ENCODE measurements at places on chromosomes 2 and 18. TPM values are rescaled to one million over a fixed set of nuclear protein-coding genes. Genes with fewer than 3 reads are reported as not detected.

Gene SLC5A7
- total RNA-seq: not detected

Gene PTPRN
- total RNA-seq: 0.46 TPM

Gene CD207
- not detected for total RNA-seq

Gene ACTG2
- not detected for total RNA-seq

Gene FAM237A
- not detected for total RNA-seq

Gene ERFE
- total RNA-seq: not detected

Gene IL1RN
- not detected for total RNA-seq

Gene RGPD3
- total RNA-seq: 0.28 TPM

GRCh38 chr2:190695739-190696138 is 46.9 kb downstream of the NAB1 start:
- DNase-seq: peak; percentile 71

DNA sequence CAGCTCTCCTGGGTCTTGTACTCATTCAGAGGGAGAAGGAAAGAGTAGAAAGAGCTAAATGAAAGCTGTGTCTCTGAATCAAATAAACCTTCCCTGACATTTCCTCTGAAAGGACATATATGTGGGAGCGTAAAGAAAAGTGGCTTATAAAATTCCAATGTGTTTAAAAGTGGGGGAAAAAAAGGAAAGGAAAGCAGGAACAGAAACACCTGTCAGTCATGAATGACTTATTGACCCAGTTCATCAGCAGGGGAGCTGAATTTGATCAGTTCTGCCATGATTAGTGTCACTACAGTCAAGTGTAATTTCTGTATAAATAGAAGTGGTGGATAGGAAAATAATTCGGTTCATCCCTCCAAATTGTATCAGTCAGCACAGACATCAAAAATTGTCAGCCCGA is 382.5 kb downstream of the ERBB4 start:
- no peak for DNase-seq

- DNase-seq: no peak
These were observed 336.6 kb downstream of the DSC3 start for GRCh38 chr18:30705943-30706342.

- no peak for DNase-seq
These were observed 665.3 kb downstream of the STK39 start for GRCh38 chr2:167581961-167582574.

GRCh38 chr2:207763303-207763917 is 6.3 kb downstream of the FZD5 start:
- no peak for DNase-seq

GRCh38 chr18:23155537-23155936 is 20.3 kb downstream of the CABLES1 start:
- DNase-seq: no peak

GRCh38 chr2:126370201-126370600 is 285.8 kb upstream of the GYPC start:
- no peak for DNase-seq

GRCh38 chr2:130318906-130319305 is 23.8 kb upstream of the IMP4 start:
- no peak for DNase-seq

DNA sequence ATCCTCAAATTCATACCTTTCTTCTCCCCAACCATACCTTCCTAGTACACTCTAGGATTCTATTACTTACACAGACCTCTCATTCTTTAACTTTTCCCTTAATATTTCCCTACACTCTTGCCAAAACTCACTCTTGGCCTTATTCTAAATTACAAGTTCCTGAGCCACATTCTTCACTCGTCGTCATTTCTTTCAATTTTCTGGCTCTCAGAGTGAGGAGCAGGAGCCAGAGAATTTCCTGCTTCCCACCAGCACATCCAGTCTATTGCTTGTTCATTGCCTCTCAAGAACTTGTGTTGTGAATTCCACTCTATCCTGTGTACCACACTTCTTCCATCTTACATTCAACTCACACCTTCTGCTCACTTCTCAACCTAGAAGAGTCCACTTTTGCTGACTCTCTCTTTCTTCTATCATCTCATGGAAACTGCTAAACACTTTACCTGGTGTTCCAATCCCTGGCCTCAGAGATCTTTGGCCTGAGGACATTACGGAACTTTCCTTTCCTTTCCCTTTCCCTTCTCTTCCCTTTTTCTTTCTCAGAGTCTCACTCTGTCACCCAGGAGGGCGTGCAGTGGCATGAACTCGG is 171.6 kb downstream of the PLCL1 start:
- DNase-seq: no peak

- no peak for DNase-seq
These were observed 292.0 kb downstream of the GBX2 start for GRCh38 chr2:235876099-235876679.

DNA sequence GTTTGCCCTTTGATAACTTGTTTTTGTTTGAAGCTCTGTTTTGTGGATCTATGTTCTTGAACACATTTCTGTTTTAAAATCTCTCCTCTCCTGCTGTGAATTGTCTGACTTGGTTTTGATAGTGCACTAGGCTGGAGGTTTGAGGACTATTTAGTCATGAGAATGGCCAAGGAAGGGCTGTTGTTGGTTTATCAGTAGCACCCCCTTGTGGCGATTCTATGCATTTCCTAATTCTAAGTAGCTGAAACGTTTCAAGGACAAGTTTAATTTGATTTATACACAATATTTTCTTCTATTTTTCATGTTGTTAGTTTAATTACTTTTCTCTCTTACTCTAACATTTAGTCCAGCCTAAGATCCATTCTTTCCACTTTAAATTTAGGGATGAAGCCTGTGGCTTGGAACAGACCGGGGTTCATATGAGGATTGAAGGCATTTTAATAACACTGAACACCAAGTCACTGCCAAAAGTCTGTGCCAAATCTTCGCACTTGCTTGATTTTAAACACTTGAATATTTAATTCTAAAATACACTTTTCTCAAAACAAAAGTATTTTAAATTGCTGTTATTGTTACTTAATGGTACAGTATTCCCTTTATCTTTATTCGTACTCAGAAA is 166.0 kb downstream of the SOCS6 start:
- no peak for DNase-seq

- DNase-seq: no peak
These were observed 152.2 kb downstream of the ALPK2 start for GRCh38 chr18:58476516-58477256.

DNA sequence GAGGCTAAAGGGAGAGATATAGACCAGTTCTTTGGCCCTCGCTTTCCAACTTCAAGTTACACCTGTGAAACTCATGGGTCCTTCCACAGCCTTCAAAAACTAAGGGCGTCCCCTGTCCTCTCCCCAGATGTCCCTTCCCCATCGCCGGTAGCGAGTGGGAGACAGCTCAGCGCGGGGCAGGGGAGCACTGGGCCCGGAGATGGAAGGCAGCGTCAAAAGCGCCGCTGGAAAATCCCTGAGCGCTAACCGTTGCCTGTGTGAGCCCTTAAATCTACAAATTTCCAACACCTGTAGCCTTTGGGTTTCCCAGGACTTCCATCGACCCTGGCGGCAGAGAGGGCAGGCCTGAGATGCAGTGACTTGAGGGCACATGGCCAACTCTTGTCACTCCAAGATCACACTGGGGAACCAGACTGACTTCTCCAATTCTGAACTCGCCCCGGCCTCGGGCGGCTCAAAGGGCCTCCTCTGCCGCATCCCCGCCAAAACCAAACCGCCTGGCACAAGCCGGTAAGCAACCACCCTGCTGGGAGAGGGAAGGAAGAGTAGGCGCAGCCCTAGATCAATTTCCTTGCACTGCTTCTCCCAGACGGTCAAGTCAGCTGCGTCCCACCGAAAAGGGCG is 879 bp upstream of the EPAS1 start:
- peak; percentile 15 for DNase-seq

DNA sequence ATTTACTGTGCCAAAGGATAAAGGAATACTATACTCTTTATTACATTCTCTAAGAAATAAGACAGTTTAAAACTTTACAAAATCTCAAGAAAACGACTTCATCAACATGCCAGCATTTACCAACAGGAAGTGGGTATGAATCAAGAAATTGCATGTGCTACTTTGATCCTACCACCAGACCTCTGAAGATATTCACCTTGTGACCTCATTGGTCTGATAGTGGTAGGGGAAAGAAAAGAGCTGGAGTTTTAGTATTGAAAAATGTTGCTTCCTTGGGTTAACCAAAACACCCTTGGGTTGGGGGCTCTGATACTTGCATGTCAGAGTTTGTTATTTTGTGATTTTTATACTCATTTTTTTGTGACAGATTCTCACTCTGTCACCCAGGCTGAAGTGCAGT is 84.1 kb upstream of the LPIN2 start:
- DNase-seq: no peak

DNA sequence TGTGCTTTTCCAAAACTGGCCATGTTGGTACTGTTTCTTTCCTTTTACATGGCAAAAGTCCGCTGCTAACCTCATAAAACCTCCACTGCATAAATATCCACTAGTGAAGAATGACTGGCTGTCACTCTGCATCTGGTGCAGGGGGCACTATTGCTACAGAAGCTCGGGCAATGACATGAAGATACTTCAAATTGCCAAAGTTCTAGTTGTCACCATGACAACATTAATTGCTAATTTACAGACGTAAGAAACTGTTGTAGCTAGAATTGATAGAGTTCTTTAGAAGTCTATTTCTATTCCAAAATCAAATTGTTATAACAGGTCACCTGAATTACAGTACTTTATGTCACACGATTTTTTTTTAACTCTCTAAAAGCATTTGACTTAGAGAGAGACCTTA is 845 bp downstream of the CFAP210 start:
- DNase-seq: peak; percentile 55

GRCh38 chr18:12336887-12337286 is 28.8 kb downstream of the TUBB6 start:
- no peak for DNase-seq

- DNase-seq: no peak
These were observed 66.3 kb upstream of the HK2 start for GRCh38 chr2:74767618-74768017.

GRCh38 chr2:28294451-28294850 is 98.2 kb upstream of the FOSL2 start:
- DNase-seq: no peak

DNA sequence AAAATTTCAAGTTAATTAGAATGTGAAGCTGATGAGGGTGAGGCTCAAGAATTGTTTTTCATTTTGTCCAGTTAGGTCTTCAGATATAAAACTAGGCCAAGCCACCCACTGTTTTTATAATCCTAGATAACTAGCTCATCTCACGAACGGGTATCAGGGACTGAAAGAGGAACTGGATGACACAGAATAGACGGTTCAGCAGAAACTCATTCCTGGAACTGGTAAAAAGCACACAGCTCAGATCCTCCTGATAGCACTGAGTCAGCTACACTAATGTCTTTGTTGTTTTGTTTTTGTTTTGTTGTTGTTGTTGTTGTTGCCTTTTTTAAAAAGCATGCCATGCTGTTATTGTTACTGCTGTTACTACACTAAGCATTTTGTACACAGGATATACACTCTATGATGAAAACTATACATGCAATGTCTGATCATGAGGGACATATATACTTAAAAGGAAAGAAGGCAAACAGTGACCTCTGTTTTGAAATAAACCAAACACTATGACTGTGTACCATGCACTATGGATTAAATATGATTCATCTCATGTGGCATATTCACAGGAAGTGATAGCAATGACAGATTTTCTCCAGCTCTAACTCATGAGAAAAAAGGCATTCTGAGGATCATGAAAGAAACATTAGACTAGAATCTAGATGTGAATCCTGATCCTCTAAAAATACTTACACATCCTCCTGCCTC is 437.6 kb downstream of the NCKAP5 start:
- DNase-seq: no peak

GRCh38 chr2:237393523-237393922 is 20.4 kb downstream of the COL6A3 start:
- DNase-seq: no peak

DNA sequence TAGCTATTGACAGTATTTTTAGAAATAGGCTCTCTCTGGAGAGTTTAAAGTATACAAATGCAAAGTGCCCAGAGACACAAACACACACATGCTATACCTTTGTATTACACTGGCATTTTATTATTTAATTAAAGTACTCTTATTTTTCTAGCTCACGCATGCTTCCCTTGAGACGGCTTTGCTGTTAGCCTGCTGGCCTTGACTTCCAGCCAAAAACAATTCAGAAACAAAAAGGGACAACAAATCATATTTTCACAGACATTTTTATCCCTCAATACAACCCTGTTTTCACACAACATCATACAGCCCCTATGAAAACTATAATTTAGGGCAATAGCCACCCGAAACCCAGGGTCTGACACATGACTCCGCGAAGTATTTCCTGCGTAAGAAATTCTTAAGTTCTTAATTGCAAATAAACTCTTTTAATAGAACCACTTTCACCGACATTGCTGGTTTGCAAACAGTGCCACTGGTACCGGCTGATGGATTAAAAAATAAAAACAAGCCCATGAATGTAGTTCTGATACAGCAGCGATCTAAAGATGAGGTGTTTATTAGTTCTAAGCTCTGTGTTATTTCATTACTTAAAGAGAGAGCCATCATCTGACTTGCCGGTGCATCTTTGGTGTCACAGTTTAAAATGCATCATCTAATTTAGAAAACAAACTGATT is 185.1 kb downstream of the TCF4 start:
- no peak for DNase-seq

DNA sequence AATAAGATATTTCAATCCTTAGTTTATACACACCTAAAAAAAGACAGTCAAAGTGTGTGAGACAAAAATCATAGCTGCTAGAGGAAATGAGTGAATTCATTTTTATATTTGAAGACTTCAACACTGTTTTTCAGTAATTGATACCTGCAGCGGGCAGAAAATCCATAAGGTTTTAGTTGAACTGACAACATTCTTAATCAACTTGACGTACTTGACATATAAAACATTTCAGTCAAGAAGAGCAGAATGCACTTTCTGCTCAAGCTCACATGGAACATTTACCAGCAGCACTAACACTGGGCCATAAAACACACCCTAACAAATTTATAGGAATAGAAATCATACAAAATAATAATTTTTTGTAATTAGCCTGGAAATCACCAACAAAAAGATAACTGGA is 959.6 kb upstream of the SOX11 start:
- no peak for DNase-seq

DNA sequence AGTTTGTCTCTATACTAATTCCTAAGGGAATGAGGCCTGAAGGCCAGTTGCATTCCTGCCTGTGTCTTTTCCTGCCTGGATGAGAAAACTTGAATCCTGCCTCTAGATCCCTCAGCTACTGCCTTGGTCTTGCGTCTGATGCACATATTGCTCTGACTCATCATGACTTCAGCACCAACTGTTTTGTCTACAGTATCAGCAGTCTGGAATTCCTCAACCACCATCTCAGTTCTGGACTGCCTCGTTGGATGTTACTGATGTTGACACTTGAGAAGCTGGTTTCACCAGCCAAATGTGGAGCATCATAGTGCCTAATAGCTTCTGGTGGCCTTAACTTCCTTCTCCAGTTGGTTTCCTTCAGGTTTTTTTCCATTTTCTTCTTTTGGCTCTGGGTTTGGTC is 211.0 kb downstream of the CTNNA2 start:
- DNase-seq: no peak

GRCh38 chr2:59217360-59217759 is 976.2 kb upstream of the FANCL start:
- DNase-seq: no peak

DNA sequence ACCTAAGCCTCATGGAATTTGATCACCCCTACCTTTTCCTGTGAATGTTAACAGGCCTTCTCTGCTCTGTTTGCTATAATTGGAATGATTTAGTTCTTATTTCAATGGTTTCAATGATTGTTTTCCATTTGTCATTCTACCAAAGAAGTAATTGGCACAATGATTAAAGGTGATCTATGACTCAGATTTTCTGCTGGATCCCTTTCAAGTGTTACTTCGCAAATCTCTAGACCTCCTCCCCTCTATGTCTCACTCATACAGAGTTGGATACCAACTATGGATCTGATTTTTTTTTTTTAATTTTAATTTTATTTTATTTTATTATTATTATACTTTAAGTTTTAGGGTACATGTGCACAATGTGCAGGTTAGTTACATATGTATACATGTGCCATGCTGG is 29.6 kb upstream of the FAM117B start:
- no peak for DNase-seq
